Head of caudate nucleus (tissue), 42 donors: ENCODE measurements at places on chromosomes 3 and 15.

DNA sequence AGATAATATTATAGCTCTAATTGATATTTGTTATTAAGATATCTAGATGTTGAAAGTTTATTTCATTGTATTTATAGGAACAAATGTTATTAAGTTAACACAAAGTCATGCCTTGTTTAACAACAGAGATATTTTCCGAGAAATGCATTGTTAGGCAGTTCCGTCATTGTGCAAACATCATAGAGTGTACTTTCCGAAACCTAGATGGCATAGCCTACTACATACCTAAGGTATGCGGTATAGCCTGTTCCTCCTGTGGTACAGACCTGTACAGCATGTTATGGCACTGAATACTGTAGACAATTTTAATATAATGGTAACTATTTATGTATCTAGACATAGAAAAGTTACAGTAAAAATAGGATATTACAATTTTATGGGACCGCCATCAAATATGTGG, 114.3 kb downstream of the NAALADL2 start:
- DNase-seq = no peak

DNA sequence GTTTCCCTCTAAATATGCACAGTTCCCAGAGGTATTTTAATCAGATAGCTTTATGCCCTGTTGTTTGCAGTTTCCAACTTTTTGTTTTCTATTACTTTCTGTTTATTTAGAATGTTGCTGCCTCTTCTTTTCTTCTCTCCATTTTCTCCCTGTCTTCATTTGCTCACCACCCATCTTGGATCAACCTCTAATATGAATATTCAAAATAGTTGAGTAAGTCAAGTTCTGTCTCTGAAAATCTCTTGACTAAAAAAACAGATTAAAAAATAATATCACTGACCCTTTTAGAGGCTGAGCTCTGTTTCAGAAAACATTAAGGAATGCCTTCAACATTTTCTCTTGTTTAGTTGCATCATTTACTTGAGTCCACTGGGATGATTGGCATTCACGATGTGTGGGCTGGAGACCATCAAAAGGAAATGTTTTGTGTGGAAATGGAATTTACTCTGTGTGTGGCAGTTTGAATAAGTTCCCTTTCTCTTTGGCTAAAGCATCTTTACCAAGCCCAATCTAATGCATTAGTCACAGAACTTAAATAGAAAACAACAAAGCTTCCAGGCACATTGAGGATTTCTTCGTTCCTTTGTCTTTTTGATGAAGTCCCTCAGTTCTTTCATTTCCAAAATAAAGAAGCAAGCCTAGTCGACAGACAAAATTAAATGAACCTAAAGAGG, 633.9 kb upstream of the TGFBR2 start:
- DNase-seq = no peak

- peak; percentile 93 for DNase-seq
Measured at GRCh38 chr3:16177962-16178627, 3.6 kb downstream of the GALNT15 start.

DNA sequence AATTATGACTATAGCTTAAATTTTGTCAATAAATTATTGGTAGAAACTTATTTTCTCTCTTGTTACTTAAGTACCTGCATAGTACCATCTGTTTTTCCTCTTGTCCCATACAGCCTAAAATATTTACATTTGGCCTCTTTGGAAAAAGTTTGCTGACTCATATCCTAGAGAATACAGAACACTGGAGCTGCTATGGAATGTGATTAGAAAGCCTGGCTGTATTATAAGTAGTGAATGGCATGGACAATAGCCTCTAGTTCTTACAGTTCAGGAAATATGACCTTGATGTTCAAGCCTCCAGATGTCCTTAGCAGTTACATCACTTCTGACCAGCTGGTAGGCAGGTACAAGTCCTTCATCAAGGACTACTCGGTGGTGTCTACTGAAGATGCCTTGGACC, 28.3 kb downstream of the ST8SIA2 start:
- DNase-seq = no peak

- no peak for DNase-seq
Measured at GRCh38 chr3:9679476-9680080, 24.1 kb upstream of the CPNE9 start.

DNA sequence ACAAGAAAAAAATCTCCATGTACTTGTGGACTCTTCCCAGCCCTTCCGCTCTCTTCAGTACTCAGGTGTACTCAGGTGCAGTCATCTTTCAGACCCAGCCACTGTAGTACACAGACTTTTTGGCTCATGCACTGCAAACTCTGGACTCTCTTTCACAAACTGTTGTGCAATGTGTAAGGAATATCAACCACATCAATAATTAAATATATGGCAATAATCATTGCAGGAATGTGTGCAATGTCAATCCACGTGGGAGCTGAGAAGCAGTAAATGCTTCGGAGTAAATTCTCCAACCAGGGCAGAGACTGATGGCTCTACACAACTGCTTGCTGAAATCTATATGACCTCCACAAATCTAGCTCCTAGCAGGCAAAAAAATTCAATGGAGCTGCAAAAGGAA, 287.3 kb upstream of the COL8A1 start:
- no peak for DNase-seq

GRCh38 chr3:30518872-30519271, 87.5 kb upstream of the TGFBR2 start:
- DNase-seq = no peak

DNA sequence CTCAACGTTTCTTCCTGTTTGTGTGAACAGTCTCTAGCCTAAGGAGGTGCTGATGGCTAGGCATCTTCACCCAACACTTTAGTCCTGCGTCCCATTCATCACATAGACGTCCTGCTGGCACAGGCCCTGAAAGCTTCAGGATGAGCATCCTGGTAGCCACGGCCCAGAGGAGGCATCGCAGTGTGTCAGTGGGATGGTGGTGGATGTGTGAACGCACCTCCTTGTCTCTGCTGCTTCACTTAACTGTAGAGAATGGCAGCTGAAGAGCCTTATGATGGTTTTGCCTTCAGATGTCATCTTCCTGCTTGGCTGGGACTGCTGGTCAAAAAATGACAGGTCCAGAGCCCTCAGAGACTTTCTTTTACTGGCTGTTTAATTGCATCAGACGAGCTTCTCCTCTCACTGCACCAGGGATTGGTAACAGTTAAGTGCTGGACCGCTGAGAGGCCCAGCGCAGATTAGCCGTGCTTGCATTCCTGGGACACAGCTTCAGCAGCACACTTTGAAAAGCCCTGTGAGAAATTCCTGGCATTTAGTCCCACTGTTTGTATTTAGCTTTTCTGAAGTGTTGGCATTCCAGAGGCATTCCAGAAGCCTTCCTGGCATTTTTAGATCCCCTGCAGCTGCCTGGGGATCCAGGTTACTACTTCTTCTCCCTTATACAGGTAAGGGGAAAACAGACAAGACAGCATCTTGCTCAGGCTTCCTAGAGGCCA, 132.4 kb upstream of the PLXNA1 start:
- DNase-seq = no peak

DNA sequence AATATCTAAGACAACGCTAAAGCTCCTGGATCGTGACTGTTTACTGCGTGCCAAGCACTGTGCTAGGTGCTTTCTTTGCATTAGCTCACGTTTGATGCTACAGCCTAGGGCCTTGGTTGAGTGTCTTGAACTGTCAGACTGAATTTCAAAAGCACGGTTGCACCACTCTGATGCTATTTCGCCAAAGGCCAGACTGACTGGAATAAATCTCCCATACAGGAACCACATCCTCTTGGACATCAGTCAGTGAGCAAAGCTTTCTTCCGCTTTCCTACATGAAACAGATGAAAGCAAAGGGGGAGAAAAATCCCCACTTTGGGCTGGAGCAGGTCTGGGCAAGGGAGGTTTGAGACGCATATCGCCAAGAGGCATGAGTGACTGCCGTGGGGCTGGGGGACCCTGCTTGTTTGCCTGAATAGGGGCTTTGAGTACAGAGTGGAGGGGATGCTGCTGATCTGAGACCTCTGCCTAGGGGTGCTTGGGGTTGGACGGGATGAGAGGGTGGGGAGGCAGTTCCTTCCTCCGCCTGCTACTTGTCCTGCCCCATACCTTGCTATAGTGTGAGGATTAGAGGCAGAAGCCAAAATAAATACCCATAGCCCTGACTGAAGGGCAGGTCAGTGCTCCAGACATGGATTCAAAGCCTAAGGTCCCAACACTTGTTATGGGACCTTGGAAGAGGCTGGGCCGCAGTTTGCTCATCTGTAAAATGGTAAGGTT, 5.3 kb downstream of the FGD5 start:
- no peak for DNase-seq
